ENCODE measurements at places on chromosomes 16 and 17.

DNA sequence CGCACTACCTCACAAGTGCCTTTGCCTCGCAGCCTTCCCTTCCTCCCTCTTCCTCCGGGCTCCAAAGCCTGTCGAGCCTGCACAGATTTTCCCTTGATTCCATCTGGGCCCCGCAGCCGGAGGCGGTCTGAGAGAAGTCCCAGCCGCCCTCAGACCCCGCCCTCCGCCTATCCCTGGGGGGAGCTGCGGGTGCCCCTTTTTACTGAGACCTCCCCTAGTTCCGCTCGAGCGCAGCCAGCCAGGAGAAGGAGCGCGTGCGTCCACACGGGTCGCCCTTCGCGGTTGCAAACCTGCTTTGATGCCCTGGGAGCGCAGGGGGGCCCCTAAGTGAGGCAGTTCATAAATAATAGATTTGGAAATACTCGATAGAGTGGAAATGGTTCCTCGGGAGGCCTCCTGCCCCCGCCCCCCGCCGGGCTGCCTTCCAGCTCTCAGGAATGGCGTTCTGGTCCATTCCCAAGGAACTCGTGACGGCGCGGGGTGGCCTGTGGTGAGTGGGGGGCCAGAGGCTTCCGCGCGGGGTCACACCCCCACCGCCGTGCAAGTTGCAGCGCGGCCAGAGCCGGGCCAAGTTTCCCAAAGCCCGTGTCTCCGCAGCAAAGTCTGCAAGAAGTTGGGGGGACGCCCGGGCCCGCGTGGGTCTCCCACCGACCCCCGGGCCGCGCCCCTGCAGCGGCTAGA is 610 bp downstream of the C16orf74 start:
- DNase-seq, result peak; percentile 80

GRCh38 chr16:83200005-83200779 is 573.4 kb downstream of the CDH13 start:
- DNase-seq, result peak; percentile 62

DNA sequence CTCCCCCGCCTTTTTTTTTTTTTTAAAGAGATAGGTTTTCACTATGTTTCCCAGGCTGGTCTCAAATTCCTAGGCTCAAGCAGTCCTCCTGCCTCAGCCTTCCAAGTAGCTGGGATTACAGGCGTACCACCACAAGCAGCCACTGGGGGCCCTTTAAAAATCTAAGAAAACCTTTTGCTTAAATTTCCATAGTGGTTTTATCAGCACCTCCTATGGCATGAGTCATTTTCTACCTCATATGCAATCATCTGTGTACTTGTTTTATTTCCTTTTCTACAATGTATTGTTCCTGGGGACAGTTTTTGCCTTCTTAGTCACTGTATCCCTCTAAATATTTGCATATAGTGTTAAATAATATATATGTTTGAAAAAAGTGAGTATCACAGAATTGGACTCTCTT is 29.2 kb downstream of the GNA13 start:
- peak; percentile 96 for DNase-seq

- peak; percentile 78 for DNase-seq
These were observed 885 bp downstream of the ZNF207 start for GRCh38 chr17:32350666-32351418.

- no peak for DNase-seq
These were observed 21.3 kb upstream of the EMP2 start for GRCh38 chr16:10601444-10602408.

GRCh38 chr17:63685041-63685440 is 14.9 kb downstream of the LIMD2 start:
- DNase-seq, result no peak

GRCh38 chr17:78019976-78020716 is 61.6 kb downstream of the TNRC6C start:
- no peak for DNase-seq

DNA sequence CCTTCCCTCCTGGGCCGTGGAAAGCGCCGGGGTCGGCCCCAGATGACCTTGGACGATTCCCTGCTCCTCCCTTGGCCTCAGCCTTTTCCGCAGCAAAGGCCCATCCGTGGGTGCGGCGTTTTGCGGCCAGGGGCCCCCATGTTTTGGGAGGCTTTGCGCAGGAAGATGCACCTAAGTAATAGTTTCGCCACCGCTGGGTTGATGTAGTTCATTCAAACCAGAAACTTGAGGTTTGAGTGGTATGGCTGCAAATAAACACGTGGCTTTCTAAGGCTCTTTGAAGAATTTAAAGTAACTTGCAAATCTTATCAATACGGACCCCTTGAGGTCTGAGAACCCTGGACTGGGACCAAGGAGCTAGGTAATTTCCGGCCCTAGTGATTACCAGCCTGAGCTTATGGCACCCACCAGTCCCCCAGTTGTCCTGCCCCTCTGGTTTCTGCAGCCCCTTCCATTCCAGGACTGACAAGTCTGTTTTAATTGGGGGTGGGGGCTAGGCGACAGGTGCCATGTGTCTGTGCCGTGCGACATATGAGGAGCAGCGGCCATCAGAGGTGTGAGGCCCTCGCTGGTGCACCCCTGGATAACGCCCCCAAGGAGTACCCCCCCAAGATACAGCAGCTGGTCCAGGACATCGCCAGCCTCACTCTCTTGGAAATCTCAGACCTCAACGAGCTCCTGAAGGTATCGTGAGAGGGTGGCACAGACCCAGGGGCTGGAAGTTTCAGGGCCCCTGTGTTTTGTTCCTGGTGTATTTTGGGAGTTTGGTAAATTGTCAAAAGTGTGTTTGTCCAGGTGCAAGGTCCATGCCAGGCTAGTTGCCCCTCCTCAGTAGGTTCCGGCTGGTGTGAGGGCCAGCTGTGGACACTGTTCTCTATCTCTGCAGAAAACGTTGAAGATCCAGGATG is 834 bp downstream of the MRPL12 start:
- DNase-seq, result peak; percentile 28

DNA sequence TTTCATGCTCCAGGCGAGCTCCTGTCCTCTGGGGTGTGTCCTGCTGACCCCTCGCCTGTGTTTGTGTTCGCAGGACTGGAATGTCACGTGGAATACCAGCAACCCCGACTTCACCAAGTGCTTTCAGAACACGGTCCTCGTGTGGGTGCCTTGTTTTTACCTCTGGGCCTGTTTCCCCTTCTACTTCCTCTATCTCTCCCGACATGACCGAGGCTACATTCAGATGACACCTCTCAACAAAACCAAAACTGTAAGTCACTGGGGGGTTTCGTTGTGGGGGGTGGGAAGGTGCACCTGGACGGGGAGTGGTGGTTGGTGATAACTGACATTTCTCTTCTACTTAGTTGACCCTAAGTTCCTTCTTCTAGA is 58.3 kb downstream of the ABCC1 start:
- DNase-seq, result no peak

DNA sequence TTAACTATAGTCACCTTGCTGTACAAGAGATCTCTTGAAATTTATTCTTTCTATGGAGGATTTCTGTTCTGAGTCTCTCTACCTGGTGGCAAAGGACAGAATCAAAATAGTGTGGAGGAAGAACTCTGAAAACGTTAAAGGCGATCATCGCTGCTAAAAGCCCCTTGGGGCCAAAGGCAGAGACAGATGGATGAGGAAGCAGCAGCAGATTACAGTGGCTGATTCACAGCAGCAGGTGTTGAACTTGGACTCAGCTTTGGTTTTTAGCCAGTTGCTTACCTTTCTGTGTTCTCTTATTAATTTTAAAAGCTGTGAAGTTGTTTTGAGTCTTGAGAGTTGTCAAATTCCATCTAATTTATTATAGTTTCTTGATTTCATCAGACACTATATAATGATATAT is 956.1 kb upstream of the GOT2 start:
- DNase-seq, result no peak

- DNase-seq, result peak; percentile 57
These were observed 2.0 kb downstream of the HOXB8 start for GRCh38 chr17:48612854-48613691.

- DNase-seq, result no peak
These were observed 24.8 kb upstream of the SLC38A7 start for GRCh38 chr16:58709333-58709732.

DNA sequence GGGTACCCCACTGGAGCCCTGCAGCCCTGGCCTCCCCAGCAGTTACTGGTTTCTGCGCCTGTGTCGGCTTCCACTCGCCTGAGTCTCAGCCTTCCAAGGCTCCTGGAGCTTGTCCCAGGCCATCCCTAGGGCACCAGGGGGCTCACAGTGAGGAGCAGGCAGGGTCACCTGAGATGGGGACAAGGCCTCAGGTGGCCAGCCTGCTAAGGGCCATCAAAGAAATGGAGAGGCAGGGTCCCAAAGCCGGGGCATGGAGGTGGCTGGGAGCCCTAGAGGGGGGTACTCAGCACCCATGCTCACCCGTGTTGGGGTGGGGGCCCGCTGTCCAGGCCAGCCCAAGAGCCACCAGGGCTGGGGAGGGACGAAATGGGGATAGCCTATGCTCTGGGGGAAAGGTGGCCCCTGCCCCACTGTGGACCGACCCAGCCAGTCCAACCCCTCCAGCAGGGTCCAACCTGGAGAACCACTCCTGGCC is 1.3 kb downstream of the FASN start:
- DNase-seq, result no peak
